ELR (cell line): ENCODE measurements at places on chromosomes 12 and 14.
A peak's percentile ranks its signal among the peaks of the same experiment; 100 is the strongest.

GRCh38 chr14:71246539-71246938, 339.3 kb downstream of the PCNX1 start:
- no peak for DNase-seq

- DNase-seq: no peak
Observed at GRCh38 chr12:94263905-94264561, 115.7 kb downstream of the PLXNC1 start.

GRCh38 chr14:101704140-101704539, 57.4 kb upstream of the PPP2R5C start:
- no peak for DNase-seq

GRCh38 chr14:23653051-23653450, 16.9 kb downstream of the DHRS2 start:
- DNase-seq: no peak

DNA sequence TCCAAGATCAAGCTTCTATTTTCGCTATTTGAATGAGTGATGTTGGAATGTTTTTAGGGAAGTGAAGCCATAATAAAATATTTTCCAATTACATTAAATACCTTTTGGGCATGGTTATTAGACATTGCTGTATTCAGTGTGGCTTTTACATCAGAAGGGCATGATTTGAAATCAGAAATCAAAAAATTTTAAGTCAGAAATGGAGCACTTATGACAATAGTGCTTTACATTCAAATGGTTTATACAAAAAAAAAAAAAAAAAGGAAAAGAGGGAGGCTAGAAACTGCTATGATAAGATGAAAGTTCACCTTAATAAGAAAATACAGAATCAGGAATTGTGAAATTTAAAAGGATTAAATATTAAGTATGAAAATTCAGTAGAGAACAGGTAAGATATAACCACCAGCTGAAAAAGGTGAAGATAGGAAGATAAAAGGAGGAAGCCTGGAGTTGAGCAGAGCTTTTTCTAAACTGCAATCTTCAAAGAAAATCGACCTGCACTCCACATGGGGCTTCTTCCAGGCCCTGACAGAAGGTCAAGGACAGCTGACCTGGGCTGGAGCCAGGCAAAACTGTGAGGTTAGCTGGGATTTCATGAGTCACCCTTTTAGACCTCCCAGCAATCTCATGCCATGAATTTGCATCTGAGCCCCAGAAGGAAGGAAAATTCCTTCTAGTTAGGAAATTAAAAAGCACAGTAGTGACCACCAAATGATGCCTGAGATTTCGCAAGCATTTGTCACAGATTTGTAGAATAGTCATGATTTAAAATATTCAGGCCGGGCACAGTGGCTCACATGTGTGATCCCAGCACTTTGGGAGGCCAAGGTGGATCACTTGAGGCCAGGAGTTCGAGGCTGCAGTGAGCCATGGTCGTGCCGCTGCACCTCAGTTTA, 23.4 kb upstream of the BMP4 start:
- DNase-seq: peak; percentile 63

- no peak for DNase-seq
Observed at GRCh38 chr12:109605016-109605415, 31.4 kb downstream of the MVK start.

DNA sequence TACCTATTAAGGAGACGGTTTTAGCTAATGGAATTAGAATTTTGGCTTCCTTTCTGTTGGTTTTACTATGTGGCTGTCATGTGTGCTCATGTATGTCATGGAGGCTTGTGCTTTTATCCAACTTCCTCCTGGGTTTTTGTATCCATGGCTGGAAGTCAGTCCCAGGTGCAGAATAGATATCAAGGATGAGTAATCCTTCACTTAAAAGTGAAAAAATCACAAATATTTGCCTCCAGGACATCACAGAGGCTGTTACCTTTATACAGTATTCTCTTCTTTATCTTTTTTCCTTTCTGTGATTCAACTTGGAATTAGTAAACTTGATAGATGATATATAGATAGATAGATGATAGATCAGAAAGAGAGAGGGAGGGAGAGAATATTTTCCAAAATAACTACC, 706.8 kb downstream of the GALC start:
- no peak for DNase-seq

DNA sequence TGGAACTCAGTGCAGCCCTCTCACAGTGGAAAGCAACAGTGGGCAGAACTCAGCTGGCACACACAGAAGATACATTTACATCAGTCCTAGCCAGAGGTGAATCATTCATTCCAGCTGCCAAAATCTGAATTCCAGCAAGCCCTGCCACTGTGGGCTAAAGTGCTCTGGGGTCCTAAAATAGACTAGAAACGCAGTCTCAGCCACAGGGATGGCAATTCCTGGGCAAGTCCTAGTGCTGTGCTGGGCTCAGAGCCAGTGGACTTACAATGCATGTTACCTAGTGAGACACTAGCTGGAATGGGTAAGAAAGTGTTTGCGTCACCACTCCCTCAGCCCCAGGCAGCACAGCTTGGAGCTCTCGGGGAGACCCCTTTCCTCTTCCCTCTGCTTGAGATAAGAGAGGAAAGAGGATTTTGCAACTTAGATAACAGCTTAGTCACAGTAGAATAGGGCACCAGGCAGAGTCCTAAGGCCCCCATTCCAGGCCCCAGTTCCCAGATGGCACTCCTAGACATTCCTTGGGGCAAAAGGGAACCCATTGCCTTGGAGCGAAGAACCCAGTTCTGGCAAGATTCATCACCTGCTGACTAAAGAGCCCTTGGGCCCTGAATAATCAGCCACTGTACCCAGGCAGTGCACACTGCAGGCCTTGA, 592.9 kb downstream of the FSCB start:
- no peak for DNase-seq

- DNase-seq: no peak
Observed at GRCh38 chr12:82124711-82125380, 233.3 kb downstream of the CCDC59 start.

- peak; percentile 76 for DNase-seq
Observed at GRCh38 chr14:61179061-61179690, 102.0 kb downstream of the TMEM30B start.

DNA sequence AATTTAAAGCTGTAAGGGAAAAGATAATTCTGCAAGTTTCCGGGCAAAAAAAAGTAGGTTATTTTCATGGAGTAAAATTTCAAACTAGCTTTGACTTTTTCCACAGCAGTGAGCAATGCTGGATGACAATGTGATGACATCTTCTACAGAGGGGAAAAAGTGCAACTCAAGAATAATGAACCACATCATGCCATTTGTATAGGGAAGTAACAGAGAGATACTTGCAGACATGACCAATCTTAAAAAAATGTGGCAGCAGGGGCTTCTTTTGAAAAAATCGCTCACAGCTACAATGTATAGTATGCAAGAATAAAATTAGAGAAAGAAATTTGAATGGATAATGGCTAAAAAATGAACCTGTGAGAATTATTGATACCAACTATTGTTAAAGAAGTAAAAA, 115.5 kb downstream of the DHRS2 start:
- peak; percentile 3 for DNase-seq

DNA sequence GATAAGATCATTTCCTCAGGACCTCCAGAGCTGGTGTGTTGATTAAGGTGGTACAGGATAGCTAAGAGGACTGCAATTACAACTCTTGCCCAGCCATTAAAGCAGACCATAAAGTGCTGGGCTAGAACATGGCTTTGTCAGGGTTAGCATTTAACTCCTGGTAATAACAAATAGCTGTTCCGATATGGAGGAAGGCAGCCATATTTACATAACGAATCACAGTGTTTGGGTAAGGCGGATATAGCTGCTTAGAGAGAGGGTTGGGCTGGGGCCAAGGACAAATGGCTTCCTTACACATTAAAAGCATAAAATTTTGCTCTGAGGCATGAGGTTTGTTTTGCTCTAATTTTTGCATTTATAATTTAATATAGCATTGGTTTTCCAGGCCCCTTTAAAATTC, 297.7 kb upstream of the DDHD1 start:
- DNase-seq: peak; percentile 22

- DNase-seq: no peak
Observed at GRCh38 chr12:14086838-14087237, 105.4 kb upstream of the GRIN2B start.

DNA sequence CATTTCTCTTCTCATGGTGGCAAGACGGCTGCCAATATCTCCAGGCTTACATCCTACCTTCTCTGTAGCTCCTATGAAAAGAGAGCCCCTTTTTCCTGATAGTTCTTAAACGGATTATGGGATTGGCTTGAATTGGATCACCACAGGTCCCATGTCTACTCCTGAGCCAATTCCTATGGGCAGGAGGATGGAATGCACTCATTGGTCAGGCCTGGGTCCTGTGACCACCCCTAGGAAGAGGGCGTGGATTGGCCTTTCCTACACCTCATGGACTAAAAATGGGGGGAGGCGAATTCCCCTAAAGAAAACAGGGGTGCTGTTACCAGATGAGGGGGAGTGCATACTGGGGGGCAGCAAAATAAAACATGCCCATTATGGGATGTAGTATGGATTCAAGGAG, 108.8 kb downstream of the PTPN11 start:
- DNase-seq: no peak

DNA sequence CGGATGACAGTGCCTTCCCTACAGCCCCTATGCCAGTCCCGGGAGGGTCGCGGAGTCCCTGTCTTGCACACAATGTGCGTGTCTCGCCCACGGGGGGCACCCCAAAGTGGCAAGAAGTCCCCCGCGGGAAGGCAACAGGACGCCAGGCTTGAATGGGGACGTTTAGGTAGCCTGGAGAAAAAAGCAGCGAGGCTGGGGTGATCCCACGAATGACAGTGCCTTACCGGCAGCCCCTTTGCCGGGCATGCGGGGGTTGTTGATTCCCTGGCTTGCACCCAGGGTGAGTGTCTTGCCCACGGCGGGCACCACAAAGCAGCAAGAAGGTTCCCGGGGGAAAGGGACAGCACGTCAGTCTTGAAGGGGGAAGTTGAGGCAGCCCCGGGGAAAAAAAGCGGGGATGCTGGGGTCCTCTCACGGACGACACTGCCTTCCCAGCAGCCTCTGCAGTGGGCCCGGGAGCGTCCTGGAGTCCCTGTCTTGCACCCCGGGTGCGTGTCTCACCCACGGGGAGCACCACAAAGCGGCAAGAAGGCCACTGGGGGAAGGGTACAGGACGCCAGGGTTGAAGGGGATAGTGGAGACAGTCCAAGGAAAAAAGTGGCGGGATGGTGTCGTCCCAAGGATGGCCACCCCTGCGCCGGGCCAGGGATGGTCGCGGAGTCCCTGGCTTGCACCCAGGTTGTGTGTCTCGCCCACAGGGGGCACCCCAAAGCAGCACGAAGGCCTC, 156.8 kb upstream of the ALG10B start:
- DNase-seq: no peak

GRCh38 chr14:84237881-84238280, 1292.1 kb upstream of the FLRT2 start:
- no peak for DNase-seq

- DNase-seq: peak; percentile 61
Observed at GRCh38 chr14:74333909-74334308, 14.4 kb upstream of the VRTN start.

DNA sequence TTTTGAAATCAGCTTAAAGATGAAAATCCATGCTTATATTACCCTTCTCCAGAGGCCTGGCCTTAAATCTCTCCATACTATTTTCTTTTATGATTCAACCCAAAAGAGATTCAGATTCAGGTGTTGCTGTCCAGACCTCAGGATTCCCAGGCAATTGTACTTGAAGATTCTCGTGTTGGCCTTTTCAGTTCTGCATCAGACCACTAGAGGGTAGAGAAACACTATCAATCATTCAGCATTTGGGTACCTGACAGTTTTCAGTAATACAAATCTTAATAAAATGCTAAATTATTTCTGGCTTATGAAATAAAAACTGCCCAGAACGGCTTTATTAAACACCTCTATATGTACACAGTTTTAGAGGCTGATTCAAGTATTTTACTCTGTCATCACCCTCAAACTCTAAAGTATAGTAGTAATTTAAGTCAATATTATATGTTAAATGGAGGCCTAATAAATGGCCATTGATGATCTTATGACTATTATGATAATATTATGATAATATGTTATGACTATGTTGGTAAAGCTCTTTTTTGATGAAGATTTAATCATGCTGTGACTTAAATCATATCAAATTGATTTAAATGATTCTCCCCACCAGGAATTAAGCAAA, 301.1 kb downstream of the DUSP6 start:
- peak; percentile 79 for DNase-seq

GRCh38 chr12:10218021-10218420, 5.3 kb downstream of the GABARAPL1 start:
- no peak for DNase-seq

- DNase-seq: no peak
Observed at GRCh38 chr12:124558313-124558712, 9.1 kb downstream of the NCOR2 start.

DNA sequence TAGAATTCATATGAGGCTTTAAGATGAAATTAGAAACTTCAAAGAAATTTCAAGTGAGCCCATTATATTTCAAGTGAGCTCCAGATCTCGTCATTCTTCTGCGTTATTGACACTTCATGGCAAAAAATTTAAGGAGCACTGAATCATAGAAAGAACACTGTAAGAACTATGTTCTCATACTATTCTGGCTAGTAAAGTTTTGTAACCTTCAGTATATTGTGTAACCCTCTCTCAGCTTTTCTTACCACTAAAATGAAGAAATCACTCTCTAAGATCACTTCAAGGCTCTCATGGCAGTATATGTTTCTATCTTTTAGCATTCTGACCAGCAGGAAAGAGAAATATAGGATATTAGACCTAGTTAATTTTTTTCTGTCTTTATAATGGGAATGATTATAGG, 6.3 kb downstream of the GPHN start:
- no peak for DNase-seq

DNA sequence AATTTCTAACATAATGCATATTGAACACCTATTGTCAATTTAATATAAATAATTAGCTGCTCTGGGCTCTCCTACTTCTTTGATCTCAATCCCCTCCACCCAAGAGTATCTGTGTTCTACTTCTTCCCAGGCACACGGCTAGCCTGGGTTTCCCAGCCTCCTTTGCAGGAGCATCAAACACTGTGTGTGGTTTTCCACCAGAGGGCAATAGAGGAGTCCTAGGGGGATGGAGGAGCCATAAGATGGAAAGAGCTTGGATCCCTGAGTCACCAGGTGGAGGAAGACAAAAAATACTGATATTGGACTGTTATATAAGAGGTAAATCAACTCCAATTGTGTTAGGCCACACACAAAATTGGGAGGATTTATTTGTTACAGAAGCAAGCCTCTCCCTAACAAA, 333.7 kb downstream of the GLT1D1 start:
- peak; percentile 1 for DNase-seq

GRCh38 chr12:107079172-107080011, 14.0 kb downstream of the CRY1 start:
- DNase-seq: peak; percentile 65

GRCh38 chr14:22813145-22813544, 2.1 kb downstream of the SLC7A7 start:
- DNase-seq: no peak
